Natural killer cell treated with Interleukin-12 subunit alpha and Interleukin-12 subunit beta and Interleukin-15 and Interleukin-18, amount 100 ng/mL, for 72 hours (primary cell): ENCODE measurements at places on chromosomes 6 and 20.

DNA sequence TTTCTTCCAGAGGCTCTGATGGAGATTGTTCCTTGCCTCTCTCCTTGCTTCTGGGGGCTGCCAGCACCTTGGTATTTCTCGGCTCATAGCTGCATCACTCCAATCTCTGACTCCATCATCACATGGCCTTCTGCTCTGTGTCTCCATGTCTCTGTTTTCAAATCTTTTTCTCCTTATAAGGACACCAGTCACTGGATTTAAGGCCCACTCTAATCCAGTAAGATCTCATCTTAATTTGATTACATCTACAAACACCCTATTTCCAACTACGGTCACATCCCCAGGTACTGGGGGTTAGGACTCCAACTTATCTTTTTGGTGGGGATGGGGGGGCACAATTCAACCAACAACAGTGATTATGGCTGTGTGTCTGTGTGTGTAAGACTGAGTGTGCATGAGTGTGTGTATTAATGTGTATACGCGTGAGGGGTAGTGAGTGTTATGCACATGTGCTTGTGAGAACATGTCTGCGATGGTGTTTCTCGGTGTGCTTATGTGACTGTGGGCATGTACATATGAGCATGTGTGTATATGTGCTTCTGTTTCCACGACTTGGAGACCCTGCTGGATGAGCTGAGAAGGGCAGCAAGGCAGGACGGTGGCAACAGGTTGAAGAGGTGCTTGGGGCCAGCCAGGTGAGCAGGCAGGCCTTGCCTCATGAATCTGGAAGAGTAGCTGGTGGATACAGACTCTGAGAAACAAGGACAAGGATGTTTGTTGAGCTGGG lies 130.5 kb downstream of the MRPL14 start:
- no peak for DNase-seq

GRCh38 chr6:119517428-119517827 lies 167.9 kb upstream of the MAN1A1 start:
- no peak for DNase-seq

GRCh38 chr6:158068156-158068892 lies 86.7 kb downstream of the SYNJ2 start:
- DNase-seq, result peak; percentile 42

GRCh38 chr6:16136621-16137450 lies 8.0 kb downstream of the MYLIP start:
- DNase-seq, result no peak

GRCh38 chr6:10585209-10585845 lies 64.2 kb downstream of the GCNT2 start:
- DNase-seq, result no peak

DNA sequence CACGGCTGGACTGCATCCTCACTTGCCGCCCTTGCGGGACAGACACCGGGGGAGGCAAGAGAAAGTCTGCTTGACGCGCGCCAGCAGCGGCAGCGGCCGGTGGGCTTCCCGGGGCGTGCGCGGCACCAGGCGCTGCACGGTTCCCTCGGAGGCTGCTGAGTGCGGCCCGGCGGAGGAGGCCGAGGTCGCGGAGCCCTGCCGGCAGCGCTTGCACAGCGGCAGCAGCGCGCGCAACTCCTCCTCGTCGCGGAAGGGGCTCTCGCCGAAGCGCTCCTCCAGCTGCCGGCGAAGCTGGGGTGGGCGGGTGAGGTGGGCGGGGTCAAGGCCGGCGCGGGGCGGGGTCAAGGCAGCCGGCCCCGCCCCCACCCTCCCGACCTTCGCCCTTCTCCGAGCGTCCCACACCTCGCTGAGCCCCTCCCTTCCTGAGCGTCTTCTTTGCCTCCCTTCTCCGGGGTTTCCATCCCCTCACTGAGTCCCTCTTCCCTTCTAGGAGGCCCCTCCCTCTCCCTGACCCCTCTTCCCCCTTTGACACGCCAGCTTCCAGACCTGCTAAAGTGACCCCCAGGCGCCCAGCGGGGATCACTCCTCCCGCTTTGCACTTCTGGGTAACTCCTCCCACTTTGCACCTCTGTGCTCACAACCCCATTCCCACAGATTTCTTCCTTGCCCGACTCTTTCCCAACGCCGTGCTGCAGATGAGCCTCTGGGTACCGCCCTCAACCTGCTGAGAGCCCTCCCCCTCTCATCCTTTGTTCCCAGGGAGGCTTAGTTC lies 8.8 kb downstream of the DUSP15 start:
- DNase-seq, result peak; percentile 84

DNA sequence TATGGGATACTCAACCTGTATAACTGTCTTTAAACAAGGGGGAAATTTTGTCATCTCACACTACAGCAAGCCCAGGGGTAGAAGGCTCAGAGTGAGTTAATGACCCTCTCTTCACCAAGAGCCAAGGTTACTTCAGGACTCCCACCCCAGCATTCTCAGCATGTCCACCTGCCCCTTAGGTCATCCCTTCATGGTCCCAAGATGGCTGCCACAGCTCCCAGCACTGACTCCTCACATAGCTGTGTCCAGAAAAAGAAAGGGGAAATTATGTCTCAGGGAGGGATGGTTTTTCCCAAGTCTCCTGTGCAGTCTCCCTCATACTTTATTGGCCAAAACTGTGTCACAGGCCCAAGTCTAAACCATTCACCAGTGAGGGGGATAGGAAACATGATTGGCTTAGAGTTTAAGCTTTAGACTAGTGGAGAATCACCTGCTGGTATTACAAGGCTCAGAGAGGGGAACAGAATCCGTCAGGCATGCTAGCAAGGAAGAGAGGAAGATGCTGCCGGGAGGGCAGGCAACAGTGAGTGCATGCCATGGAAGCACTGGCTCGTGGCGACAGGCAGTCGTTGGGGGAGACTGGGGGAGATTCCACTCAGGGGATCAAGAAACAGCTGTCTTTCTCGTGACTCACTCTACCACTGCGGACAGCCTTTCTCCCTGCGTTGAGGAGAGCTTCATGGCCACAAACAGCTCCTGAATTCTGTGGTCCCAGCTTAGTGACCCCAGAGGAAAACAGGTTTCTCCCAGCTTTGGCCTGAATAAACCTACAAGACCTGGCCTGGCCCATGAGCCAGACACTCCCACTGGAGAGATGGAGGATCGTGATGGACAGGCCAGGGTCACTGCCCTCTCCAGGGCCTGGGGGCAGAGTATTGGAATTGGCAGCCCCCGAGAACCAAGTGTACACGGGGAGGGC lies 37.2 kb downstream of the HM13 start:
- DNase-seq, result no peak

DNA sequence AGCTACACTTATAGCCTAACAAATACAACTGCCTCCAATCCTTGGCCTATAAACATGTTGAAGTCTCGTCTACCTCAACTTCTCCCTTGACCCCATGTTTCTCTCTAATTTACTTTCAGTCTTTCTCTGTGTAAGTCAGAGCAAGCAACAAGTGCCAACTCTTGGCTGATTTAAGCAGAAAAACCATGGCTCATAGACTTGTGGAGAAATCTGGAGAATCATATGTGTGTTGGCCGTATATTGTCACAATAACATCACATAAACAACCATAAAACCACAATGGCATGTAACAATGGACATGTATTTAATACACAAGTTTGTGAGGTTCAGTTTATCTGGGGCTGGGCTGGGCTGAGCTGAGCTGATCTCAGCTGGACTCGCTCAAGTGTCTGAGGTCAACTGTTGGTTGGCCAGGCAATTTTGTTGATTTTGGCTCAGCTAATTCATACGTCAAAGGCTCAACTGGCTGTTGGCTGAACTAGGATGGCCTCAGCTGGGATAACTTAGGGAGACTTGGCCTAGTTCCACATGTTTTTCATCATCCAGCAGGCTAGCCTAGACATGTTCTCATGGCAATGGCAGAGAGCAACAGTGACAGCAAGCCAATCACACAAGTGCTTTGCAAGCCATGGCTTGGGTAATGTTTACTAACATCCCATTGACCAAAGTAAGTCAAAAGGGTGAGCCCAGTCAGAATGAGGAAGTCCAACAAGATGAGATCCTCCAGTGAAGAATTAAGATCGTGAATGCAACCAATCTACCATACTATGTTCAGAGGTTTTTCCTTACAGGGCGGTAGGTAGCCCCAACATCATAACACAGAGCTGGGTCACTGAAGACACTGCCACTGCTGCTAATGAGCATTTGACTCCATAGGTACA lies 12.9 kb upstream of the TBC1D22B start:
- DNase-seq, result no peak

GRCh38 chr6:170222498-170223471 lies 68.1 kb downstream of the DLL1 start:
- no peak for DNase-seq

DNA sequence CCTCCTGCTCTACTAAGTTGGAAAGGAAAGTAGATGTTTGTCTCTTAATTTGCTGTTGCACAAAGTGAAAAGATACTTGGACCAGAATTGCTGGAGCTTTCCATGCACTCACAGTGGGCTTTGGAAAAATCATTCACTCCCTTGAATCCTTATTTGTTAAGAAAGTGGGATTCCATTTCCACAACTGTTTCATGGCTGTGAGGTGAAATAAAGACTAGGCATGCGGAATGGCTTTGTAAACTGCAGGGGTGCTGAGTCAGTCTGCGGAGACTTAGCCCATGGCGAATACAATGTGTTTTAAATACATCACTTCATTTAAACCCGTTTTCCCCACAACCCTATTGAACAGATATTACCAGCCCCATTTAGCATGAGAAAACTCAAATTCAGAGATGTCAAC lies 36.8 kb upstream of the CLDN20 start:
- DNase-seq, result no peak

DNA sequence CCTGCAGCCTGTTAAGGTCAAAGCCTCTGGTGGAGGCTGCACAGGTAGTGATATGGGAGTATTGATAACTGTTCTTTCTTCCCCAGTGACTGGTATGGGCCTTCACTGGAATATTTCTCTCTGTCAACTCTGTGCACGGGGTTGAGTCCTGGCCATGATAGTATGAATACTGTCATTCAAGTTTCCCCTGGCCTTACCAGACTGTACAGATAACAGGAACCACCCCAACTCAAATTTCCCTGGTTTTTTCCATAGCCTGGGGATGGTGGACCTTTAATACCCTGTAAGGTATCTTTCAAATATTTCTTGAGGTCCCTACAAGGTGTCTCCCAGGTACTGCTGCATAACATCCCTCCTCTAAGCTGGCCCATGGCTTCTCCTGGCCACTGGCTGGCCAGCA lies 51.4 kb upstream of the TNFAIP3 start:
- no peak for DNase-seq

GRCh38 chr6:103036846-103037245 lies 1643.3 kb downstream of the GRIK2 start:
- no peak for DNase-seq

GRCh38 chr20:31260326-31260932 lies 3.0 kb downstream of the DEFB115 start:
- DNase-seq, result no peak

GRCh38 chr20:48684501-48685041 lies 143.2 kb downstream of the PREX1 start:
- no peak for DNase-seq

DNA sequence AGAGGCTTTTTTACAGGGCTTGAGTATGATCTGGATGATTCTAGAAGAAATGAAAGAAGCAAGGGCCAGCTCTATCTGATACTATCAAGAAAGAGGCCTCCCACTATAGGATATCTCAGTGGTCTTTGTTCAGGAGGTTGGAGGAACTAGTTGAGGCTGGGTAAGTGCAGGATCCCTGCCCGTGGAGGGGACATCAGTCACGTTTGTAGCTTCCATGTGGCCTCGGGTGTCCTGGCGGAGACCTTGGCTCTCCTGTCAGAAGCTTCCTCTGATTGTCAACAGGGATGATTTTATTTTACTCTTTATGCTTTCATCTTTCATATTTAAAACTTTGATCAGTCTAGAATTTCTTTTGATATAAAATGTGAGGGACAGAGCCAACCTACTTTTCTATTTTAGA lies 86.6 kb downstream of the PHACTR3 start:
- no peak for DNase-seq

GRCh38 chr6:87742106-87742505 lies 40.1 kb upstream of the AKIRIN2 start:
- peak; percentile 70 for DNase-seq

DNA sequence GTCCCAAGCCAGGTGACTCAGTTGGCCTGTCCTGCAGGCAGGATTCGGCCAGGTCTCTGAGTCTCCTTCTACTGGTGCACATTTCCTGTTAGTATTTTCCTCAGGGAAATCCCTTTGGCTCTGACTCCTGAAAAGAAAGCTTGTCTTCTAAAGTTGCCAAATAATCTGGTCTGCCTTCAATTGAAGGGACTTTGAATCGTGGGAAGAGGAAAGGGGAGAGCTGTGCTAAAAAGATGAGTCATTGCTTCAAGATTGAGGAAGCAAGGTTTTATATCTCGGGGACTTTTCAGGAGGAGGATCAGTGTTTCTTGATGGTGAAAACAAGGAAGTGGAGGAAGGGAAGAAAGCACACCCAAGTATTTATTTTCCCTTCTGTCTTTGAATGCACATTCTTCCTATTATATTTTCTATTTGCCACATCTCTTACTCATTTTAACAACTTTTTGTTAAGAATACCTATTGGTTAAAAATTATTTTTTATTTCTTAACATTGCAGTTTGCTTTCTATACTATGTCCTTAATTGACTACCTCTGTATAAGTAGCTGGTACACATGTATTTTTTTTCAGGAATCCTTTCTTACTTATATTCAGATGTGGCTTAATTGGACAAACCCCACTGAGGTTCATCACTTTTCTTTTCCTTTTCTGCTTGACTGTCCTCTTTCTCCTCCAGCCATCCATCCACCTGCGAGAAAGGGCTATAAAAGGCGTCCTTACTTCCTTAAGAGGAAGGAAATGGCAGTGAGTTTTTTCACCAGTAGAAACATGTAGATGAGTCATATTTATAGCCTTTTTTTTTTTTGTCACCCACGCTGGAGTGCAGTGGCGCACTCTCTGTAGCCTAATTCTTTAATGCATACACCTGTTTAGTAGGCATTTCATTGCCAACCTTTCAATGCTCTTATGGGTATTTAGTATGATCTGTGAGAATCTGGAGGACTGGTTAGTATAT lies 15.0 kb upstream of the IFNGR1 start:
- no peak for DNase-seq

GRCh38 chr20:36217226-36217625 lies 19.1 kb upstream of the AAR2 start:
- no peak for DNase-seq

DNA sequence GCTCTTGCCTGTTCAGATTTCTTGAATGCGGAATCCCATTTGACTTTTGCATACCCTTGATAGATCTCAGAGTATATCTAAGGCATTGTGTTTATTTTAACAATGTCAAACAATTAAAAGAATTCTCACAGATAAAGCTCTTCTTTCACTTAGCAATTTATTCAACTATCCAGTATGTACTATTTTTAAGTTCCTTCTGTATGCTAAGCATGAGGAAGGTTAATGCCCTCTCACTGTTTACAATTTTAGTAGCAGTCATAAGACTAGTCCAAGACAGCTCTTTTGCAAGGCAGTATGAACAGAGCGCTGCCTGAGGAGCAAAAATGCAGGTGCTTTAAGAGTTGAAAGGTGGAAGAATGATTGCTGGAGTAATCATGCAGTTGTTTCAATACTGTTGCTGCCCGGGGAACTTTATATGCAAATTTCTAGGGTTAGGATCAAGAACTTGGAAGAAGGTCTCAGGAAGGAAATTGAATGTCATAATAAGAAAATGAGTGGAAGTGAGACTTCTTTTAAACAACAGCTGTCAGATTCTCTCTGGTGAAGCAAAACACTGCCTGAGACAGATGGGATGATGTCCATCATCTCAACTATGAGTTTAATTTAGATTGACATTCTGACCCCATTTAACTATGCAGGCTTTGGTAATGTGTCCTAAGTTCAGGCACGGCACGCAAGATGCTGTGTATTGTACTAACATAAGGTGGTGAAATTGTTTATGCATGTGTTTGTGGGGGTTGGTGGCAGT lies 1303.5 kb upstream of the CITED2 start:
- no peak for DNase-seq
